ENCODE measurements at places on chromosomes 1 and 21. TPM values are rescaled to one million over a fixed set of nuclear protein-coding genes. Genes with fewer than 3 reads are reported as not detected.

Gene BEND5
- 9.2 TPM for total RNA-seq

Gene SMIM1
- 0.39 TPM for total RNA-seq

Gene C1QB
- total RNA-seq = not detected

Gene HMGB4
- total RNA-seq = not detected

Gene CLCA1
- not detected for total RNA-seq

Gene HIVEP3
- total RNA-seq = 5.3 TPM
